ENCODE measurements at places on chromosomes 4 and X.

DNA sequence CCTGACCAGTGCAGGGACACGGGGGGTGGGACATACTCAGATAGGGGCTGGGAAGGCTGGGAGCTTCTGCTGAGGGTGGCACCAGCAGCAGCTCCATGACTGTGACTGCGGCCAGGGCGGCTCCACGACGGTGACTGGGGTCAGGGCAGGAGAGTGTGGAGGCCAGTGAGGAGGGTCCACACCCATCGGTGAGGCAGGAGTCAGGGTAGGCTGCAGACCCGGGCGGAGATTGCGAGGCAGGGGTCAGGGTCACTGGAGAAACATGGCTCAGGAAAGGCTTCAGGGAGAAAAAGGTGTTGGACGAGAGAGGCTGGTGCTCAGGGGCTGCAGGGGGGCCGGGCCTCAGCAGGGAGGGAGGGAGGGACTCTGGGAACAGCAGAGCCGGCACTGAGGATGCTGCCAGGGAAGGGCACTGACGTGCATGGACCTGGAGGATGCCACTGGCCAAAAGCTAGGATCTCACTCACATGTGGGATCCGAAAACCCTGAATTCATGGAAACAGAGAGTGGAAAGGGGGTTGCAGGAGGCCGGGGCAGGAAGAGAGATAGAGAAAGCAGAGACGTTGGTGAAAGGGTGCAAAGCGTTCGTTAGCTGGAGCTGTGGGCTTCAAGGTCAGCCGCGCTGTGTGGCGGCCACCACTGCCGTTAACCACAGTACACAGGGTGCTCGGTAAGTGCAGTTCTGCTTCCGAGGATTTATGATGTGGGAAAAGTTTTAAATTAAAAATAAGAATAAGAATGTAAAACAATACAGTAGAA lies 22.0 kb downstream of the ATP5ME start:
- no peak for DNase-seq

DNA sequence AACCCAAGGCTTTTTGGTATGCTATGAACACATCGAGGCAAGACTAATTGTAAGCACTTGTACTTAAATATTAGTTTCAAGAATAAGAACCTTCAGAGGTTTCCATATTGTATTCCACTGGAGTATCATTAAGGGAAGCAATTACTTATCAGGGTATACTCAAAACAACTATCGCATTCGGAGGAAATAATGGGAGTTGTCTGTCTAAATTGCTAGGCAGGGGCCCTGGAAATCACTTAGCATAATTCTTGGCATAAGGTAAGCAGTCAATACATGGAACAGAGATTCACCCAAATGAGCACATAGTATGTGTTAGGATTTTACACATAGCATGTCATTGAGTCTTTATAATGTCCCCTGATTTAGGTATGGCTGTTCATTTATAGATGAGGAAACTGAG lies 249.4 kb downstream of the DHX15 start:
- DNase-seq = no peak

- DNase-seq = no peak
Observed at GRCh38 chr4:123064390-123064789, 142.0 kb upstream of the NUDT6 start.

GRCh38 chr4:40414673-40415072 lies 79.5 kb downstream of the CHRNA9 start:
- no peak for DNase-seq

GRCh38 chr4:763922-764321 lies 58.3 kb downstream of the PCGF3 start:
- no peak for DNase-seq

DNA sequence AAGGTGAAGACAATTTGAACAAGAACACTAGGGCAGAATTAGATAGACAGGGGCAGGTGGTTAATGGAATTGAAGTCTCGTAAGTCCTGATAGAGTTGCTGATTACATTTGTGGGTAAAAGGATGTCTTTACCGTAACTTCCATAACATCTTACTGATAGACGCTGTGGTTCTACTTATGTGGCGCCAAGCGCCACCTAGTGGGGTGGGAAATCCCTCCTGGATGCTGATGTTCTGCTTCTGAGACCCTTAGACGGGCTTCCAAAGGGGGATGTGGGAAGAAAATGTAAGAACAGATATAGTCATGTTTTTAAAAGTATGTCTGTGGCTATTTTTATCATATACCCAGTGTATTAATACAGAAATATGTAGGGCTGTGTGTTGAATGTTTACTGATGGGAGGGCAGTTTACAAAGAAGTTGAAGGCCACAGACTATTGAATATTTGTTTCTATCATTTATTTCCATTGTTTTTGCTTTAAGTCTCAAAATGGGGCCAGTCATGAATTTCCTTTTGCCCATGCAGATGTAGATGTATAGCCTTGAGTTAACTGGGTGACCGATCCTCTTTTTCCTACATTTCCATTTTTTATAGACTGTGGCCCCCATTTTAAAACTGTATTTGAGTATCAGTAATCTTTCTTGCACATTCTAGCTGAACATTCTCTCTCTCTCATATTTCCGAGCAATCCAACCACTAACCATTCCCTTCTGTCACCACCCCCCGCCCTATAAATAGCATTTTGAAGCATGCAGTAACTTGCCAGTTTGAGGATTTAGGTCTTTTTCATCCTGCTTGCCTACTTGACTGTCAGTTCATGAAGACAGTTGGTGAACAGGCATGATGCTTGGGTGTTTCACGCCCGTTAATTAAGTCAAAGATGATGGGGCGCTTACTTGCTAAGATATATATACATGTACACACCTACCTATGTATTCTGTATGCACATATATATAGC lies 12.1 kb upstream of the TLR8 start:
- no peak for DNase-seq

Measured in T-helper 22 cell (primary cell).